ENCODE measurements at places on chromosomes 16 and 17.

GRCh38 chr17:5344914-5345313 lies 62.8 kb downstream of the RABEP1 start:
- DNase-seq: no peak

DNA sequence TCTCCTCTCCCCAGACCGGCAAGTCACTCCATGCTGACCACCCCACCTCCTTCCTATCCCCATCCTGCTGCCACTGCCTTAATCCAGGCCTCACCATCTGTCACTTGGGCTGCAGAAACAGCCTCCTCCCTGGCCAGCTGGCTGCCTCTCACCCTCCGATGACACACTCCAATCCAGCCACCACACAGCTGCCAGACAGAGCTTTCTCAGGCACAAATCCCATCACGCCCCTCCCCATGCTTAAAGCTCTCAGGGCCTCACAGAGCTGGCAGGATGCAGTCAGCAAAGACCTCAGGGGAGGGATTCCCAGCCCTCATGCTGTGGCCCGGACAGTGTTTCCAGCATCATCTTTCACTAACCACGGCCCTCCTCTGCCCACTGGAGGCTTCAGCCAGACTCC lies 13.7 kb downstream of the CAMKK1 start:
- DNase-seq: no peak

DNA sequence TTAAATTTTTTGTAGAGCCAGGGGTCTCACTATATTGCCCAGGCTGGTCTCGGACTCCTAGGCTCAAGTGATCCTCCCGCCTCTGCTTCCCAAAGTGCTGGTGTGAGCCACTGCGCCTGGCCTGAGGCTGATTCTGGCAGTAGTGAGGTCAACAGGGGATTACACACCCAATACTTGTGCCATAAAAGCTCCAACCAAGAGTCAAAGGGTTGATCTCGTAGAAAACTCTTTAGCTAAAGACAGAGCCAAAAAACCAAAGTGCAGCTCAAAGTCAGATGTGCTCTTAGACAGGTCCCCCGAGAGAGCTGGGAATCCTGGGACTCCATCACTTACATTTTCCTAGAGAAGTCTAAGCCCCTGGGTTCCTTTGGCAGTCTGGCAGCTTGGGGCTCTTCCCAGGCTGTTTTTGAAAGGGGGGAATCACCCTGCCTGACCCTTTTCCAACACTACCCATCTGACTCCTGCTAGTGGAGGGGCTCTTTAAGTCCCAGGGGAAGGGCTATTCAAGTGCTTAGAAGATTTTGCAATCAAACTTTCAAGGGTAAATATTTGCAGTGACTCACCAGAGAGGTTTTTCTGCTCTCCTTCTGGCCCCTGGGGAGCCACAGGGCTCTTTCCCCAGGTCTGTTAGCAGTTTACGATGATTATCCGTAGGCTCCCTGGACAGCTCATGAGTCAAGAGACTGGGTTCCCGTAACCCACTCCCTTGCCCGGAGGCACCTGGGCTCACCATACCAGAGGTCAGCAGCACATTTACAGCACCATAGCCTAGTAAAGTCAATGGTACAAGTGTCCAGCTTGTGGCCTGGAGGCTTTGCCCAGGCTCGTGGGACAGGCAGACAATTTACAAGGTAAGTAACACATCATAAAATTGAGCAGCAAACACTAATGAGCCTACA lies 408.7 kb downstream of the SLC39A11 start:
- no peak for DNase-seq

- peak; percentile 52 for DNase-seq
Observed at GRCh38 chr17:80866050-80866793, 125.4 kb upstream of the CHMP6 start.

GRCh38 chr17:83126275-83126811 lies 46.9 kb downstream of the METRNL start:
- DNase-seq: no peak

DNA sequence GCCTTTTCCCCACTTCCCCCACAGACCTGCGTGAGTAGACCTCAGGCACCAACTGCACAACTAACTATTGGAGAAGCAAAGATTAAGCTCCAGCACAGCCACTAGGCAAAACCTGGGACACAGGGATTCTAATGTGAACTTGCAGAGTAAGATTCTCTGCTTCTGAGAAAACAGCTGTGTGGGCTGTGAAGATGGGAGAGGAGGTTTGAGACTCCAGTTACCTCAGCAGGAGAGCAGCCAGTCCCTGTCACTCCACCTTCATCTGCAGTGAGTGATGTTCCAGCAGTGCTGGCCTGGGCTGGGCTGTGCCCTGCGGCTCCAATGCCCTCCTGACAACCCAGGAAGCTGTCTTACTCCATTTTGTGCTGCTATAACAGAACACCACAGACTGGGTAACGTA lies 18.0 kb upstream of the ABAT start:
- no peak for DNase-seq

DNA sequence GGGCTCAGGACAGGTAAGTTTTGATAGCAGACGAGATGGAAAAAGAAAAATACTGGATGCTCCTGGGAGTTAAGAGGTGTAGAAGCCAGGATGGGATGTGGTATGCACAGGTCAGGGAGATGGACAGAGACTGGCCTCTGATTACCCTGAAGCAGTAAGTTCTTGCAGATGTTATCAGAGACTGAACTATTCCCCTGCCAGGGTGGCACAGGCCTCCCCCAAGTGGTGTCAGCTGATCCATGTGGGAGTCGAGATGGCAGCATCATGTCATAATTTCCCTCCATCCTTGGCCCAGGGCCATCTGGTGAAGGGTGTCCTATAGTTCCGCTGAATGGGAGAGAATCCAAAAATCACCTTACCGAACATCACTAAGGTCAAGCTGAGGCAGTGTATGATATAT lies 14.1 kb upstream of the NKD1 start:
- DNase-seq: no peak

DNA sequence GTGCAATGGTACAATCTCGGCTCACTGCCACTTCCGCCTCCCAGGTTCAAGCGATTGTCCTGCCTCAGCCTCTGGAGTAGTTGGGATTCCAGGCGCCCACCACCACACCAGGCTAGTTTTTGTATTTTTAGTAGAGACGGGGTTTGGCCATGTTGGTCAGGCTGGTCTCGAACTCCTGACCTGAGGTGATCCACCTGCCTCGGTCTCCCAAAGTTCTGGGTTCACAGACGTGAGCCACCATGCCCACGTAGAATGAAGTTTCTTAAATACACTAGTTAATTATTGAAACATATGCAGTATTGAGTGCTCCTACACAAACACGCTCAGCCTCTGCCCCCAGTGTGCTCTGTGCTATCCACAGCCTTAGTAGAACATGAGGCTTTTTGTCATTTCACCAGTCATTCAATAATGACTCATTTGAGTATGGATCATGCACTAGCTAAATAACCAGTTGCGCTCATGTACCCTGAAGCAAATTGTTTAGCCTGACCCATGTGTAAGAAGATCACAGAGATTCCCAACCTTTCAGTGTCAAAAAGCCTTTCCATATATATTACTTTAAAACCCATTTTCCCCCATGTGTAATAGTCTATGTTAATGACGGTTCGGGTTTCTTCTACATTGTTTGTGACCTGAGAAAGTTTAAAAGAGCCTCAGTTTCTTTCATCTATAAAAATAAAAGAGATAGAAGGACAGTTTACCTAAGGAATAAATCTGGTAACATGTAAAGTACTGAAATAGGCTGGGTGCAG lies 49.7 kb downstream of the TUBD1 start:
- DNase-seq: no peak

GRCh38 chr16:56226845-56227525 lies 35.7 kb downstream of the GNAO1 start:
- DNase-seq: no peak

DNA sequence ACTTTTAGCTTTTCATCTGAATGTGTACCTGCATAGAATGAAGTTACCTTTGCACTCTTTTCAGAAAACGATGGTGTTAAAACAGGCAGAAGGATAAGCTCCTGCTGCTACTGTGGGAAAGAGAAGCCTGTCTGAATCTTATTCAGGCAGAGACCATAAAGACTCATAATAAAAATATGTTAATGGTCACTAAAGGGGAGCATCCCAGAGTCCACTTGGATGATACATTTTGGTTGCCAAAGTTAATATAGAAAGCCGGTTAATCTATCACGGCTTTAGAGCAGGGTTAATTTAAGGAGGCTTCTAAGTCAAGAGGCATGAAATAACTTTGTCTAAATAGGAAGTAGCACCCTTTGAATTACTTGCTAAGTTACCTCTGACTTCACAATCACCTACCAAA lies 2.9 kb downstream of the MARCHF10 start:
- DNase-seq: no peak

DNA sequence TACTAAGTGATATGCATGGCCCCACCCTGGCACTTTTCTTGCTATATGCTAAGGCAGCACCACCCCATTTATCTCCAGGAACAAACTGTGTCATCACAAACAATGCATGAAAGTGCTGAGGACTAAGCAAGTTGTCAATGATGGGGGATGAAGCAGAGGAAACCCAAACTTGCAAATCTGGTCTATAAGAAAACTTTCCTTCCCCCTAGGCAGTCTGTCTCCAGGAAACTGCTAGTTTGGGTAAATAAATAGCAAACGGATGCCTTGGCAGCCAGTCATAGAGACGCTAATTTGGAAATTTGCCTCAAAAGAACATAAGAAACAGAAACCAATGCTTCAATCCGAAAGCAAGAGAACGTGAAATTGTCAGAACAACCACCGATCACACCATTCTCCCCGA lies 5.6 kb upstream of the HSBP1 start:
- no peak for DNase-seq
